ENCODE measurements at places on chromosomes 4 and X.

DNA sequence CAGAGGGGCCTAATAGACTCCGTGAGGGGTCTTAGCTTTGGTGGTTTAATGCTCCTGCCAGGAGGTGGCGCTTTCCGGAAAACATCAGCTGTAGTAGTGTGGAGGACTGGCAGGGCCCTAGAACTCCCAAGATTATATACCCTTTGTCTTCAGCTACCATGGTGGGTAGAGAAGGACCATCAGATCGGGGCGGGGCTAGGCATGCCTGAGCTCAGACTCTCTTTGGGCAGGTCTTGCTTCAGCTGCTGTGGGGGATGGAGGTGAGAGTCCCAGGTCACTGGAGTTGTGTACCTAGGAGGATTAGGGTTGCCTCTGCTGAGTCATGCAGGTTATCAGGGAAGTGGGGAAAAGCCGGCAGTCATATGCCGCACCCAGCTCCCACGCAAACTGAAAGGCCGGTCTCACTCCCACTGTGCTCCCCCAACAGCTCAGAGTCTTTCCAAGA is 63.0 kb upstream of the AGA start:
- DNase-seq: no peak

DNA sequence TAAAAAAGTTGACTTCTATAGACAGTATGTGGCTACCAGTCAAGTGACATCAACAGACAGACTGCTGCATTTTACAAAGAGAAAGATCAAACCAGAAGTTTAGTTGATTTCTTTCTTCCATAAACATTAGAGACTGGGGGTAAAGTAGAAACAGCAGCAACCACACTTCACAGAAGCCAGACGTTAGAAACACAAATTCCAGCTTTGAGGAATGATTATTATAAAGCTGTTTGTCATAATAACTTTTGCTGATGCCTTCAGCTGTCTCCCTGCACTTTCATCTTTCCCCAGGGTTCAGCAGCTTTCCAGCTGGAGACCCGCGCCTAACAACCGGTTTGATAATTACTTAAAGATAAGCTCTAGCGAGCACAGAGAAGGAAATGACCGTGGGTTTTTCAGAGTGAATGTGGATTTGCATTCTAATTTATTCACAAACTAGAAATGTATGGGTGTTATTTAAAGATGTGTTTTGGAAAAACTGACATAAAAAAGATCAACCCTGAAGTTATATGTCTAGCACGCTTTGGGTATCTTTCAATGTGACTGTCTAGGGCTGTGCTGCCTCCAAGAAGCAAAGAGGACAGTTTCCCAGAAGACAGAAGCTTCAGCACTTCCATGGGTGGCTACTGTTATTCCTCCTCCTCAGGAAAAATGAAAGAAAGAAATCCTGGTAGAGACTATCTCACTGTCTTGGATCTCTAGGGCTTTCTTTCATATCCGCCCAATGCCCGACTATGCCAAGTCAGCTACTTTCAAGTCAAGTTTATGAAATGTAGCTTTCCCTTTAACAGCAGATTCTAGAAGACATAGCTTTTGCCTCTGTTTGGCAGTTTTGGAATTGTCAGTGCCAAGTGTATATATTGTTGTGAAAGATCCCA is 15.0 kb upstream of the ENAM start:
- no peak for DNase-seq

- no peak for DNase-seq
Observed at GRCh38 chrX:108735091-108735678, 1.2 kb downstream of the IRS4 start.

GRCh38 chr4:48720459-48720858 is 59.6 kb downstream of the FRYL start:
- DNase-seq: no peak

GRCh38 chr4:189117426-189117825 is 823.2 kb upstream of the FRG1 start:
- no peak for DNase-seq
